ENCODE measurements at places on chromosomes 7 and 10.

DNA sequence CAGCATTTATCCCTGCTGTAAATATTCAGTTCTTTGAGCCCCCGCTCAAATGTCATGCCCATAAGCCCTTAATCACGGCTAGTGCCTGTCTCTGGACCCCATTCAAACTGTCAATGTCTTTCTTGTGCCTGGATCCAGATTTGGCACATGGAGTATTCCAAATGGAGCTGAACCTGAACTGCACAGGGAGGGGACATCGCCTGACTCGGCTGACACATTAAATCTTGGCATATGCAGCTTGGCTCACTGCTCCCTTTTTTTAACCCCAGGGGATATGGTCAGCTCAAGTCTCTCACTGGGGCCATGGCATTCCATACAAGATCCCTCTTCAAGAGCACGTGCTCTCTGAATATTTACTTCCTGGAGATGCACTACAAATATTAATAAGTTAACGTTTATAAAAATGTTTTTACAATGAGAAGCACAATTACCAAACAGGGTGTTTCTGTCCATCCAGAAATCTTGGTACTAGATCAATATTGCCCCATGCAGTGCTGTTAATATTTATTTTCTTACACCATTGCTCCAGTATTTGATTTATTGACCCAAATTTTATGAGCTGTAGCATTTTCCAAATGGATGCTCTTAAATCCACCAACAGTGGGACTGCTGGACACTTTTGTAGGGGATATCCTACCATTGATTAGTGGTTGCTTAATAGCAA is 57.4 kb downstream of the FGFR2 start:
- DNase-seq: no peak

GRCh38 chr7:123929107-123929506 is 4.1 kb downstream of the SPAM1 start:
- no peak for DNase-seq

DNA sequence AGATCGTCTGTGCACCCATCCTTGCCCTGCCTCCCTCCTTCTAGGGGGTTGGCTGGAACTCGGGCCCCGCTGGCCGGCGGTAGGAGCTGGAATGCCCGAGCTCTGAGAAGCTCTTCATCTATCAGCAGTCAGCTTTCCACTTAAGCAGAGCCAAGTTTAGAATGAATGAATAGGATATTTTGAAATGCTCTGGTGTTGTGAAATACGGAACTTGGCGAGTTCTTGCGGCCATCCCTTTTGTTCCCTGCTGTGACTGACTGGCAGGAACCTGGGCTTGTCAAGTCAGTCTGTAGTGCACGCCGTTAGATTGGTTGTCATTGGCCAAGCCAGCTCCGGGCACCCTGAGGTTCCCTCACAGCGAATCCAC is 33.3 kb downstream of the FOXK1 start:
- no peak for DNase-seq

- no peak for DNase-seq
Measured at GRCh38 chr7:37735196-37735595, 51.6 kb downstream of the GPR141 start.

DNA sequence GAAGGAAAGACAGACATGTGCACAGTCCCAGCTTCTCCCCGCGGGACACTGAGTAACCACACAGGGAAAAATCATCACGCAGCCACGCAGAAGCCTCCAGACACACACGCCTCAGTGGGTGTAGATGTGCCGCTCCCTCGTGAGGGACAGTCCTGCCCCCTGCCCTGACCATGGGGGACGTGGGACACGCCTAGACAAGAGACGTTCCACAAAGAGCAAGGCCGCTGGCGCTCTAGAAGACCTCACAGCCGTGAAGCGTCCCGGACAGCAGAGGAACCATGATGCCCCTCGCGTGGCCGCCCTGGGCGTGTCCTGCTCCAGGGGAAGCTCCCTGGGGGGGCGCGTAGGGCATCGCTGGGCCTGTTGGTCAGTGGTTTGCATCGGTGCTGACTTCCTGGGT is 210.8 kb downstream of the DNAJB6 start:
- DNase-seq: no peak

Data from CD8-positive, alpha-beta T cell (primary cell).